ENCODE measurements at places on chromosomes 3 and 15.

GRCh38 chr3:155332716-155333115 lies 39.2 kb upstream of the STRIT1 start:
- DNase-seq = no peak

- DNase-seq = peak; percentile 75
These were observed 167.4 kb upstream of the CTDSPL start for GRCh38 chr3:37694284-37694675.

DNA sequence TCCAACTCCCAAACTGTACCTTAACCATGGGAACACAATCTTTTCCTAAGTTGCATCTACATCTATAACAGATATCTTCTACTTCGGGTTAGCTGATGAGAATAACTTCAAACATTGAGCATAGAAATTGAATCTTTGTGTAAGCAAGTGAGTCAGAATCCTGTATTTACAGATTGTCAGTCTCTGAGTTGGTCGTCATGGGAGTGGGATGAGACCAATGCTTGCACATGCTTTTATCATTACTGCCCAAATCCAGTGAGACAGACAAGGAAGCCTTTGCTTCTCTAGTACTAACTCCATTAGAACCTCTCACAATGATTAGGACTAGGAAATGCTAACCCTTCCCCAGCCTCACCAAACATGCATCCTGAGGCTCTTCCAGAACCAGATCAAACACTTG lies 587.1 kb upstream of the ZNF717 start:
- no peak for DNase-seq

- peak; percentile 65 for DNase-seq
These were observed 66.4 kb upstream of the NR2E3 start for GRCh38 chr15:71743861-71744382.

DNA sequence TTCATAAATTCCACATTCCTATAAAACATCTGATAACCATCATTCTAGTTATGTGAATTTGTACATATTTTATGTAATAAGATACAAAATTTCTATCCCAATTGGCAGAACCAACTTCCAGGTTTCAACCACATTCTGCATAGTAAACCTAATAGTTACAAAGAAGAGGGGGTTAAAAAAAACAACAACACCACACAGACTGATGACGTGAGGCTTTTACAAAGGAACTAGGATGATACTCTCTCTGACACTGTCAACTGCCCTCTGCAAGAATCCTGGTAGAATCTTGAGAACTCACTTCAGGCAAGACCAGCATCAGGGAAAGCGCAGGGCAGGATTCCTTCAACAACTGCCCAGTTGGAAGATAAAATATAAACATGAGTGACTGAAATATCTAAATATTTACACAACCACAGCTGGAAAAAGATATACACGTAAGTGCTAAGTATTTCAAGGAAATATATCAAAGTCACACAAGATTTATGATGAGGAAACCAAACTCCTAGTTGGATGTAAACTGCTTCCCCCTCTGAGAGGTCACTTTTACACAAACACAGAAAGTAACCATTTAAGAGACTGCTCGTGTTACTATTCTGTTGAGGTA lies 816.4 kb downstream of the ROBO1 start:
- no peak for DNase-seq

- peak; percentile 10 for DNase-seq
These were observed 703 bp downstream of the PEAK1 start for GRCh38 chr15:77418966-77419835.
